ENCODE measurements at places on chromosomes 5 and 9.

- no peak for DNase-seq
Measured at GRCh38 chr5:11384441-11385250, 519.6 kb downstream of the CTNND2 start.

DNA sequence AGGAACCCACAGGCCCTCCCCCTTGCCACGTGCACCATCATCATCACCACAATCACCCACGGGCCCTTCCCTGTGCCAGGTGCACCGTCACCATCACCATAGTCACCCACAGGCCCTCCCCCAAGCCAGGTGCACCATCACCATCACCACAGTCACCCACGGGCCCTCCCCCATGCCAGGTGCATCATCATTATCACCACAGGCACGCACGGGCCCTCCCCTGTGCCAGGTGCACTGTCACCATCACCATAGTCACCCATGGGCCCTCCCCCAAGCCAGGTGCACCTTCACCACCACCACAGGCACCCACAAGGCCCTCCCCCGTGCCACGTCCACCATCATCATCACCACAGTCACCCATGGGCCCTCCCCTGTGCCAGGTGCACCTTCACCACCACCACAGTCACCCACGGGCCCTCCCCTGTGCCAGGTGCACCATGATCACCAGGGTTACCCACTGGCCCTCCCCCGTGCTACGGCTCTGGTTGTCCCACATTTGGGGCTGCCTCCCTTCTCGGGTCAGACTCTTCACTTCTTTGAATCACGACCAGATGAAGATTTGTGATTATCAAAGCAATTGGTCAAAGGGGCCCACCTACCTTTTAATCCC, 69.1 kb upstream of the OLFM1 start:
- DNase-seq, result no peak

DNA sequence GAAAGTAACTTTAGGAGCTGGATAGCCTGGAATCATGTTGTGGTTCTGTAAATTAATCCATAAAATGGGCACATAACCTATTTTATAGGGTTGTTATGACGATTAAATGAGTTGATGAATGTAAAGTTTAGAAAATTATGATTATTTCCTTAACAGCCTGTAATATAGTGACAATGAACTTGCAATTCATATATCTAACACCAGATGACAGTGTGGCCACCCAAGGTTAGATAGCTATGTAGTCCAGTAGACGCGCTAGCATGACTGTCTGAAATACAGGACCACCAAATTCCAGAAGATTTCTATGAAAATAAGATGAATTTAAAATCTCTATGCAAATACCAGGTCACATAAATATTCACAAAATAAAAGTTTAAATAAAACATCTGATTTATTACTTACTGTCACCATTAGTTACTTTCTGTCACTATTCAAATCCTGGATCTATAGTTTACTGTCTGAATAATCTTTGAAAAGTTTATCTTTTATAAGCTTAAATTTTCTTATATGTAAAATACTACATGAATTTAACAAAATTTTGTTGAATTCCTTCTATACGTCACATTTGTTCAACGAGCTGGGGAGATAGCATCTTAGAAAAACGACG, 26.1 kb upstream of the MACIR start:
- DNase-seq, result peak; percentile 3

DNA sequence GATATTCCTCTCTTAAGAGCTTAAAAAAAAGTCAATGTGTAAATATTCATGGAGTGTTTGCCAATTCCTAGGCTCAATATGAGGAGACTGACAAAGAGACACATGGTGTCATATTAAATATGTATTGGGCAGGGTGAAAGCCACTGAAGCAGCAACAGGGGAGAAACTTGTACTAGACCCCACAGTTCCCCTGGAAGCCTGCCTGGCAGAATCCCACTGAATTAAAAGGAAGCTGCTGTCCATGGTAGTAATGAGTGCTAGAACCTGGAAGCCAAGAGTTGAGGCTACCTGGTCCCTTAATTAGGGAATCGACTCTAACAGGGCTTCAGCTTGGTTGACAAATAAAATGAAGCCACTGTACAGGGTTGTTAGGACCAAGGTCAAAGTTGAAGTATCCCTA, 129.4 kb upstream of the GPR151 start:
- no peak for DNase-seq

- DNase-seq, result no peak
Measured at GRCh38 chr9:93257808-93258331, 73.9 kb downstream of the WNK2 start.

DNA sequence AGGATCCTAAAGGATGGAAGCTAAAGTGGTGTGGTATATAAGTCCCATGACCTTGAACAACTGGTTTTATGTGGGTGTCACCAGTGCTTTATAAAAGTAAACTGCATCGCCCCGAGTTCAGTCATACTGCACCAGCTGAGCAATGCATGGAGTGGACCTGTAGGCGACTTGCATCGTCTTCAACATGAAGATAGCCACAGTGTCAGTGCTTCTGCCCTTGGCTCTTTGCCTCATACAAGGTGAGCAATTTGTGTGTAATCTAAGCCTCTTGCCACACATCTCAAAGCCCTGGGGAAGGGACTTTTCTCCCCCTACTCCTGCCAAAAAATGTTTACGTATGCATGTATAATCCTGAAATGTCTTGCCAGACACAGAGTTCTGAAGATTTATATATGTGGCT, at the start of gene SPINK5:
SPINK5 (plus strand) TSS at position 120 of the 400 bp plus-strand sequence; CDS start at position 185, 65 bp downstream.
- DNase-seq, result no peak

- DNase-seq, result no peak
Measured at GRCh38 chr5:163894645-163895044, 389.2 kb downstream of the MAT2B start.

DNA sequence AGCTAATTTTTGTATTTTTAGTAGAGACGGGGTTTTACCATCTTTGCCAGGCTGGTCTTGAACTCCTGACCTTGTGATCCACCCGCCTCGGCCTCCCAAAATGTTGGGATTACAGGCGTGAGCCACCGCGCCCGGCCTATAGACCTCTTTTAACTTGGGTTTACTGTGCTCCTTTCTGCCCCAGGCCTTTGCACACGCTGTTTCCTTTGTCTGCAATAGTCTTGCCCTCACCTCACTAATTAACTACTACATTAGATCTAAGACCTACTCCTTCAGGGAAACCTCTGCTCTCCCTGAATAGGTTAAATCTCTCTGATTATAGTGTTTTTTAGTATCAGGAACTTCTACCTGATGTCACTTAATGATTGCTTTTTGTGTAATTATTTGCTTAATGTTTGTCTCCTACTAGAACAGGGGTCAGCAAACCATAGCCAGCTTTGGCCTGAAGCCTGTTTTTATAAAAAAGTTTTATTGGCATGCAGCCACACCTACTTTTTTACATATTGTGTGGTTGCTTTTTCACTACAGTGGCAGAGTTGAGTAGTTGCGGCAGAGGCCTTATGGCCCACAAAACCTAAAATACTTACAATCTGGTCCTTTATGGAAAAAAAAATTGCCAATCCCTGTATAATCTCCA, 31.2 kb upstream of the TLE1 start:
- no peak for DNase-seq

GRCh38 chr9:135320943-135321342, 158.6 kb upstream of the PPP1R26 start:
- no peak for DNase-seq

DNA sequence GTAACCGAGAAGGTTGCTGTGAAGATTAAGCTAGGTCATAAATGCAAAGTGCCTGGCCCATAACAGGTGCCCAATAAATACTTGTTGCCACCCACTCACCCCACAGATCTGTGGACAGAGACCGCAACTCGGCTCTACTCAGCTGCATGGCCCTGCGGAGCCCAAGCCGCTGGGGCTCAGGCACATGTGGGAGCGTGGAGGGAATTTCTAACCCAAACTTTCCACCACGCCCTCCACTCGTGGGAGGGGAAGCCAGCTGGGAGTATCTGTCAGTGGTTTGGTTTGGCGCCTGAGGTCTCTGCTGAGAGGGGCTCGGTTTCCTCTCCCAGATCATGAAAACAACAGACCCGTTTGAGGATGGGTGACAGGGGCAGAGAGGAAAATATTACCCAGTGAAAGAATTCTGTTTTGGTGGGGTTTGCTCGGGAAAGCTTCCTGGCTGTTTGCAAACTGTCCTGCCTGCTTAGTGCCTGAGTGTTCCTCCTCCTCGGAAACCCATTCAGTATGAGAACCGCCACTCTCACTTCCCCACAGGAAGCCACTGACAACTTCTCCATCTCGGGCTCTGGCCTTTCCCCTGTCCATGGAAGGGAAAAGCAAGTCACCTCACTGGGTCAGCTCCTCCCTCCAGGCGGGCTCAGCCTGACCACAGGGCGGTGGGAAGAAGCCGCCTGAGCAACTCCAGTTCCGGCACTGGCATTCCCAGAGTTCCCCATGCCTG, 60.1 kb downstream of the RGS3 start:
- DNase-seq, result peak; percentile 48

DNA sequence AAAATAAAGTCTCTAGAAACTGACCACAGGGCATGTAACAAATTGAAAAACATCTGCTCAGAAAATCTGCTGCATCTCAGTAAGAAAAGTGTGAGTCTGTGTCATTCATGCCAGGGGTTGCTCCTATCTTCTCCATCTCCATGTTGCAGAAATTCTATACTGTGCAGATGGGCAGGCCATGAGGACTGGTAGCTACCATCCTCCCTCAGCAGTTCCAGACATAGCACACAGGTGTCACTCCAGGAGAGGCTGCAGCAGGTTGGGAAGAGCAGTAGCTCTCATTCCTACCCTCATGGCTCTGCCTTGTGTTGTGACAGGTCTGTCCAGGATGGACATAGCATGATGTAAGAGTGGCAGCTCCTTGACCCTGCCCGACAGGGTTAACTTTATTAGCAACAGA, 173.4 kb downstream of the NDUFS4 start:
- no peak for DNase-seq

DNA sequence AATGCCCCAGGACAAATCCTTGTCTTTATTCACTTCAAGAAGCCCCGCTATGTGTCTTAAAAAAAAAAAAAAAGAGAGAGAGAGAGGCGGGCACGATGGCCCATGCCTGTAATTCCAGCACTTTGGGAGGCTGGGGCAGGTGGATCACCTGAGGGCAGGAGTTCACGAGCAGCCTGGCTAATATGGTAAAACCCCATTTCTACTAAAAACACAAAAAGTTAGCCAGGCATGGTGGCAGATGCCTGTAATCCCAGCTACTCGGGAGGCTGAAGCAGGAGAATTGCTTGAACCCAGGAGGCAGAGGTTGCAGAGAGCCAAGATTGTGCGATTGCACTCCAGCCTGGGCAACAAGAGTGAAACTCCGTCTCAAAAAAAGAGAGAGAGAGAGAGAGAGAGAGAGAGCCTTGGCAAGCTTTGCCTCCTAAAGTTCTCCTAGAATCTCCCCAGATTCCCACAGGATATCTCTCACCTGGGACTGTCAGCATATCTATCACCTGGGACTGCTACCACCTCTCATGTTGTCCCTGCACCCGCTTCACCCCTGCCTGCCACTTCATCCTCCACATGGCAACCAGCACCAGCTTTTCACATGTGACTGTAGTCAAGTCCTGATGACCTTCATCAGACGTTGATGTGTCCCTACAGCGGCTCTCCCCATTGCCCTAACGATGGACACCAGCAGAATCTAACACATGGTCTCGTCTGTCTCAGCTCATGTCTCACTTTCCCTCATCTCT, 5.8 kb downstream of the ITK start:
- DNase-seq, result no peak

GRCh38 chr9:98994172-98995058, 50.7 kb downstream of the COL15A1 start:
- DNase-seq, result no peak

- DNase-seq, result no peak
Measured at GRCh38 chr5:9071524-9071923, 474.4 kb downstream of the SEMA5A start.

DNA sequence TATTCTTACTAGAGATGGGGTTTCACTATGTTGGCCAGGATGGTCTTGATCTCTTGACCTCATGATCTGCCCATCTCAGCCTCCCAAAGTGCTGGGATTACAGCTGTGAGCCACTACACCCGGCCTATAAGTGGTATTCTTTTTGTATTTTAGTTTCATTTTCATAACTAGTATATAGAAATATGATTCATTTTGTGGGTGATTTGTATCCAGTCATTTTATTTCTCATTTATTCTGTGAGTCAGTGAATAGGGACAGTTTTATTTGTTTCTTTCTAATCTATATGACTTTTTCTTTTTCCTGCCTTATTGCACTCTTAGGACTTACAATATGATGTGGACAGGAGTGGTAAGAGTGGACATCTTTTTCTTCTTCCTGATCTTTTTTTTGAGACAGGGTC, 112.9 kb downstream of the AOPEP start:
- no peak for DNase-seq

GRCh38 chr9:116075191-116075590, 78.4 kb upstream of the PAPPA start:
- no peak for DNase-seq

DNA sequence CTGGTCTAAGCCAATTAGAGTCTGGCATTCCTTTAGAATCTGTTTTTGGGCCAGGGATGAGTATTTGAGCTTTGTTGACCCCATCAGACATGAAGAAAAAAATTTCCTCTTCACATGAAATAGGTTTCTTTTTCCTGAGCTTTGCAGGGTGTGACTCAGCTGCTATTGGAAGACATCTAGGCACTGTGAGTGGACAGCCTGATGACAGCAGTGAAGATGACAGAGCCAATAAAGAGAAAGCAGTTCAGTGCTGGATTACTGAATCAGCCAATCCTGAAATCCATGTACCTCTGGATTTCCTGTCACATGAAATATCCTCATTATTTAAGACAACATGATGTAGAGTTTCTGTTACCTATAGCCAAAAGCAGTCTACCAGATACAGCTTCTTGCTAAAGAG, 51.3 kb upstream of the GRIA1 start:
- no peak for DNase-seq

GRCh38 chr9:100098046-100098886, 534 bp downstream of the ERP44 start:
- no peak for DNase-seq

DNA sequence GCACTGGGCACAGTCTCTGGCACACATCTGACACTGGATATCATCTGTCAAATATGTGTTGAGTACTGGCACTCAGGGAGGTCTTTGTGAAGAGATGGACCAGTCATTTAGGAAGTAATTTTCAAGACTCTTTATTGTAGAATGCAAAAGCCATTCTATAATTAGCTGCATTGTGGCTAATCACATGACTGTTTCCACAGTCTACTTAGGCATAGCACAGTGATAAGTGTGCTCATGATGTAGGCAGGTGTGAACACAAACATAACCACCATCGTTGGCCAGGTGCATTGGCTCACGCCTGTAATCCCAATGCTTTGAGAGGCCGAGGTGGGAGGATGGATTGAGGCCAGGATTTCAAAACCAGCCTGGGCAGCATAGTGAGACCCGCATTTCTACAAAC, 62.2 kb downstream of the CFAP77 start:
- DNase-seq, result no peak

DNA sequence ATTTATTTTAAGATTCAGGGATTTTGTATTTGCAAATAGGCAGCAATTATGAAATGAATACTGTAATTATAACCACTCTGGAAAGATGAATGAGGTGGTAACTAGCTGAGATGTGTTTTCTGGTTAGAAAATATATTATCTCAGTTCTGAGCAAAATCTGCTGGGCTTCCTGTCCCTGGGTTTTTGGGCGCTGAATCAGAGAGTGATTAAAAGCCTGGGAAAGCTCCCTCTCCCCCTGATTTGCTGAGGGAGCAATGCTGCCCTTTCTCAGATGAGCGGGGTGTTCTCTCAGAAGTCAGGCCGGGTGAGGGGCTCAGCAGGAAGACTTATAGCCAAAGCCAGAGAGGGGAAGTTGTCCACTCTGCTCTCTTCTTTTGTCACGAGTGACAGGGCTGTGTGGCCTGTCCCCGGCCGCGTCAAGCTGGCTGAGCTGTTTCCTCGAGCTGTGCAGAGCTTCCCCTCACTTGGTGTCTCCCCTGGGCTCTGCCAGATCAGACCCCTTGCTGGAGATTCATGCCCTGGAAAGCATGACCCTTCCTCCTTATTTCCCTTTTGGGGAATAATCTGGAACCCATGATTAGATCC, 39.8 kb upstream of the PITX1 start:
- DNase-seq, result no peak

GRCh38 chr9:90201766-90202165, 440.9 kb downstream of the DIRAS2 start:
- no peak for DNase-seq

Measured in stimulated activated CD4-positive, alpha-beta T cell treated with anti-CD3 and anti-CD28 coated beads, Interleukin-15, amount 100 ng/mL, for 48 hours (primary cell).